ENCODE measurements at places on chromosomes 7 and 10. TPM values are rescaled to one million over a fixed set of nuclear protein-coding genes. Genes with fewer than 3 reads are reported as not detected.

GRCh38 chr10:102444851-102445250, 6.5 kb downstream of the C10orf95 start:
- DNase-seq: no peak

- DNase-seq: no peak
These were observed 5.8 kb upstream of the PYROXD2 start for GRCh38 chr10:98420786-98421185.

GRCh38 chr10:126191192-126191591, 197.1 kb downstream of the ADAM12 start:
- no peak for DNase-seq

- peak; percentile 41 for DNase-seq
These were observed 11.5 kb upstream of the SP8 start for GRCh38 chr7:20798081-20798693.

DNA sequence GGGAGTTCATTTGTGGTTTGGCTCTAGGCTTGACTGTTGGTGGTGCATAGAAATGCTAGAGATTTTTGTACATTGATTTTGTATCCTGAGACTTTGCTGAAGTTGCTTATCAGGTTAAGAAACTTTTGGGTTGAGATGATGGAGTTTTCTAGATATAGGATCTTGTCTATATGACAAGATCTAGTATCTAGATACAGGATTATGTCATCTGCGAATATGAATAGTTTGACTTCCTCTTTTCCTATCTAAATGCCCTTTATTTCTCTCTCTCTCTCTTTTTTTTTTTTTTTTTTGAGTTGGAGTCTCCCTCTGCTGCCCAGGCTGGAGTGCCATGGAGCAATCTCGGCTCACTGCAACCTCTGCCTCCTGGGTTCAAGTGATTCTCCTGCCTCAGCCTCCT, 62.9 kb downstream of the MGAM2 start:
- no peak for DNase-seq

DNA sequence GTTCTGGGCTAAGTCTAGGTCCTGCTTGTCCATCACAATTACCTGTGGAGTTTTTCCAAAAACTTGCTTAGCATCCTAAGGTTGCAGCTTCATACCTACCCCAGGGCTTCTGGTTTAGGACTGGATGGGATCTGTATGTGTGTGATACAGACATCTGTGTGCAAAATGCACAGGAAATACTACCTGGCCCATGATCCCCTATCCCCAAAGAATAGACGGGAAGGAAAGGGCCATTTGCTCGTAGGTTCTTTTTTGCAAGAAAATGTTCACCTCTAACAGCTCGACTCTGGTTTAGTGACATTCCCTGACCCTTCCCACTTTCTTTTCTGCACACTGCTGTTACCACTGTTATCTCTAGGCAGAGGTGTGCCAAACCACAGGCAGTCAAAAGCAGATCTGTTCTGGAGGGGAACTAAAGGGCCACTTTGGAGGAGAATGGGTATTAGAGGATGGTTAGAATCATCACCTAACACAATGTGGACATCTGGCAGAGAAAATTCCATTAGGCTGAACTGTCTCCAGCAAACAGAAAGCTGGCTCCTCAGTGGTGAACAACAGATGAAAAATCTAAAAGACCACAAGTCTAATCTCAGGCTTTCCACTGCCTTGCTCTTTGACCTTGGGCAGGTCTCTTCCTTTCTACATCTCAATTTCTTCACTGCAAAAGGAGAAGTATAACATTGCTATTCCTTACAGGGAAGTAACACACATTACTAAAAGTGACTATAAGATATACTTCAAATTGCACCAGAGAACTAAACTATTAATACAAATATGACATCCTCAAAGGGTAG, 107.4 kb downstream of the UBE2H start:
- peak; percentile 68 for DNase-seq

Gene AGR3
- total RNA-seq: not detected

Gene SLC26A4
- not detected for total RNA-seq

Data from PC-3 (cell line).